Glomerular endothelial cell (primary cell): ENCODE measurements at places on chromosomes 6 and 20.

DNA sequence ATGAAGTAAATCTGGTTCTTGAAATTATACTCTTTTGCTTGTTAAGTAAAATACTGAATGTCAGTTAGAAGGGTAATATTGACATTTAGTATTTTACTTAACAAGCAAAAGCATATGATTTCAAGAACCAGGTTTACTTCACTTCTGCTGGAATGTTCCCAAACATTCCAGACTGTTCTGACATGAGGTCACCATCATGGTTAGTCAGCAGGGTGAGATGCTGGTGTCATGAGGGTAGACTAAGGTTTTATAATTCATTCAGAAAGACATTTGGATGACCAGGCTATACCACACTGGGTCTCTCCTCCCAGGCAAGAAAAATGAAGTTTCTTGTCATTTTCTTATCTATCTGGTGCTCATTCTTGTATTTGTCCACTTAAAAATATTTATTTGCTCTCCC, 414.4 kb upstream of the MMS22L start:
- DNase-seq, result no peak

DNA sequence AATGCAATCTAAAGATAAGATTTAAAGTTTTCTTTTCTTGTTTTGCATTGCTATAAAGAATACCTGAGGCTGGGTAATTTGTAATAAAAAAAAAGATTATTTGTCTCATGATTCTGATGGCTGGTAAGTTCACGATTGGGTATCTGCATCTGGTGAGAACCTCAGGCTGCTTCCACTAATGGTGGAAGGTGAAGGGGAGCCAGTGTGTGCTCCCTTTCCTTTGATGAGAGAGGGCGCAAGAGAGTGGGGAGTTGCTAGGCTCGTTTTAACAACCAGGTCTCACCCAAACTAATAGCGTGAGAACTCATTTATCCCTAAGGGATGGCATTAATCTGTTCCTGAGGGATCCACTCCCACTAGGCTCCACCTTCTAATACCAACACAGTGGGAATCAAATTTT, 353.2 kb downstream of the BTBD3 start:
- DNase-seq, result no peak

- no peak for DNase-seq
These were observed 550 bp downstream of the PLAGL2 start for GRCh38 chr20:32206760-32207625.

DNA sequence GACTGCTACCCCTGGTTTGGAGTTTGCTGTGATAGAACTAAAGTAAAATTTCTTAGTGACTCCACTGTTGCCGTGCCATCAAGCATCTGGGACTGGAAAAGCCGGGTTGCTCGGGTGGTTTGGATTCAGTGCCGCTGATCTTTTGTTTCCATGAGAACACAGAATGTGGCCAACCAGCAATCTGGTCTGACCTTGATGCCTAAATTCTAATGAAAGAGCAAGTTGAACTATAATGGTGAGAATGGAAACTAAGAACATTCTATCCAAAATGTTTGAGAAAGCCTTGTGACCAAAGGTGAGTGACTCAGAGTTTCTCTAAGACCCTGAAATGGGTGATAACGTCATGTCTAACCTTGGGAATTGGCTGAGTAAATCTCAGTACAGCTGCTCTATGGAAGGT, 9.9 kb upstream of the PI16 start:
- no peak for DNase-seq

GRCh38 chr20:13212750-13213149, 8.3 kb upstream of the ISM1 start:
- DNase-seq, result no peak
